ENCODE measurements at places on chromosomes 2 and 18.

- DNase-seq: no peak
Observed at GRCh38 chr2:230875347-230876315, 10.9 kb downstream of the ITM2C start.

DNA sequence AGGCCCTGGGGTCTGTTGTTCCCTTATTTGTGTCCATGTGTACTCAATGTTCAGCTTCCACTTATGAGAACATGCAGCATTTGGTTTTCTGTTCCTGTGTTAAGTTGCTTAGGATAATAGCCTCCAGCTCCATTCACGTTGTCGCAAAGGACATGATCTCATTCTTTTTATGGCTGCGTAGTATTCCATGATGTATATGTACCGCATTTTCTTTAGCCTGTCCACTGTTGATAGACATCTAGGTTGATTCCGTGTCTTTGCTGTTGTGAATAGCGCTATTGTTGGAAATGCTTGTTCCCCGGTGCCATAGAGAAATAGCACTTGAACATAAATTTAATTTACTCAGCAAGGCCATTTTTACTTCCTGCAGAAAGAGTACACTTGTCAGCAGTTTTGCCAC is 51.3 kb upstream of the EPAS1 start:
- DNase-seq: no peak

- no peak for DNase-seq
Observed at GRCh38 chr2:199829628-199830027, 21.4 kb downstream of the FTCDNL1 start.

- DNase-seq: no peak
Observed at GRCh38 chr18:44927127-44927849, 246.6 kb downstream of the SETBP1 start.

- no peak for DNase-seq
Observed at GRCh38 chr2:75844651-75845050, 133.9 kb upstream of the GCFC2 start.

DNA sequence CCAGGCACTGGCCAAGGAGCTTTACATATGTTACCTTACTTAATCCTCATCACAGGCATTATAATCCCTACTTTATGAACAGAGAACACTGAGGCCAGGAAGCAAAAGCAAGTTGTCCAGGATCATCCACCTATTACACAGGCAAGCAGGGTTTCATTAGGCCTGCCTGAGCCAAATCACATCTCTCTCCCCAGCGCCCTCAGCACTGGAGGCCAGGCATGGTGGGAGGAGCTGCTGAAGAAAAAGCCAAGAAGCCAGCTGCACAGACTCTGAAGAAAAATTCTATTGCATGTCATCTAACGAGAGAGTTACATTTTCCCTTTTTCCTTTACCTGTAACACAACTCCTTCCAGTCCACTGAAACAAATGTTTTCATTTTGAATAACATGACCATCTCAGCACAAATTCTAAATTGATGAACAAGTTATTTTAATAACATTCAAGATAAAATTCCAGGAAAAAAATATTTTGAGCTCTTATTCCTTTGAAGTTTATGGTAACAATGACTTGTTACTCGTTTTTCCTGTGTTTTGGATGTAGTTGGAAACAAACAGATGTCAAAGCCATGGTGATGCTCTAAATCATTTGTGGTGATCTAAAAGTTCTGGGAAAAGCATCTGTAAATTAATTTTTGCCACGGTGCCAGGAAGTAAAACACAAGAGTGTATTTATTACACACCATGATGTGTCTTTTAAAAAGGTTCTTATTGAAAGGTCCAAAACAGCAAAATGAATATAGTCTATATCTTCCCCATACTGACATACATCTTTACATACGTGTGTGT is 139.0 kb upstream of the ITGB6 start:
- DNase-seq: no peak

DNA sequence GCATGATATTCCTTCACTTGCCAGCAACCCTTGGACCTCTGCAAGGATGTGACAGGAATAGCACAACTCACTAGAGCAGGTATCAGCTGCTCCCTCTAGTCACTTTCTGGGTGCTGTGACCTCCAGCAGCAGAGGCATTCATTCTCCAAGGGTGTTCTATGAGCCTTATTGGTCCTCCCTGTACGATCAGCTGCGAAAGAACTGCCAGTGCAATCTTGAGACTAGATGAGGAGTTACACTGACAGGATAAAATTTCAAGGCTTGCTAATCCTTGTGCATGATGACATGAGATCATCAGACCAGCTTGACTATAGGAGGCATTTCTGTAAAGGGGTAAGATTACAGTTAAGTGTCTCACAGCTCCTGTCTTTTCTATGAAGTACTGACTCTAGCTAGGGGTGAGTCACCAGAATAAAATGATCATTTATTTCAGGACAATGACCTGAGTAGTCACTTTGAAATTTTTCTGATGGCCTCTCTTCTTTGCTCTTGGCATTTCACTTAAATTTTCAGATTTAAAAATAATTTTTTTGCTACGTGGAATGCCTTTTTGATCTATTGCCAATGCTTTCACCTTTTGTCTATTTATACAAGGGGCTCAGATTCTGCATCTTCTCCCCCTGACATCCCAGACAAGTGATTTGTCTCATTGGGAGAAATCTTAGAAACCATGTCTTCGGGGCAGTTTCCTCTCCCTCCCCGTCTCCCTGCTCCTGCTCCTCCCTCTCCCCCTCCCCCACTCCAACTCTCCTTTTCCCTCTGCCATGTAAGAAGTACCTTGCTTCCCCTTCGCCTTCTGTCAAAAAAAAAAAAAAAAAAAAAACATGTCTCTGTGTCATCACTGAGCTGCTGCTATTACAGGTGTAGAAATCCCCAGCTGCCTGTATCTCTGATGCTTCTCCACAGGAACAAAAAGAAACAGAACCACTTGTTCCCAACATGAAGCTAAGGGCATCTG is 49.2 kb upstream of the FRZB start:
- no peak for DNase-seq

DNA sequence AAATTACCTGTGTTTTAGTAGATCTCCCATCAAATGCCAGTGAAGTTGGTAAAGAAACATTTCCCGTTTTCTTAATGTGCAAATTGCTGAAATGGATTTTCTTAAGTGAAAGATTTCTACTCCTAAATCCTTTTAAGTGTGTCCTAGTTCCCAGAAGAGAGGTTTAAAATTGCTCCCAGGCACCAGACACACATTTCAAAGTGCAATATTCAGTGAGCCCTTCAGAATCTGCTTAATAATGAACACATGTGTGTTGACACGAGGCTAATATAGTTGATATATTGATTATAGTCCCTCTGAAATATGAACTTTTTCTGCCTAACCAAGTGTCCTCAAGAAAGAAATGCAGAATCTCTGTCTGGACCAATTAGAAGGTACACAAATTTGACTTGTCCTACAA is 861.7 kb upstream of the CNTNAP5 start:
- no peak for DNase-seq

DNA sequence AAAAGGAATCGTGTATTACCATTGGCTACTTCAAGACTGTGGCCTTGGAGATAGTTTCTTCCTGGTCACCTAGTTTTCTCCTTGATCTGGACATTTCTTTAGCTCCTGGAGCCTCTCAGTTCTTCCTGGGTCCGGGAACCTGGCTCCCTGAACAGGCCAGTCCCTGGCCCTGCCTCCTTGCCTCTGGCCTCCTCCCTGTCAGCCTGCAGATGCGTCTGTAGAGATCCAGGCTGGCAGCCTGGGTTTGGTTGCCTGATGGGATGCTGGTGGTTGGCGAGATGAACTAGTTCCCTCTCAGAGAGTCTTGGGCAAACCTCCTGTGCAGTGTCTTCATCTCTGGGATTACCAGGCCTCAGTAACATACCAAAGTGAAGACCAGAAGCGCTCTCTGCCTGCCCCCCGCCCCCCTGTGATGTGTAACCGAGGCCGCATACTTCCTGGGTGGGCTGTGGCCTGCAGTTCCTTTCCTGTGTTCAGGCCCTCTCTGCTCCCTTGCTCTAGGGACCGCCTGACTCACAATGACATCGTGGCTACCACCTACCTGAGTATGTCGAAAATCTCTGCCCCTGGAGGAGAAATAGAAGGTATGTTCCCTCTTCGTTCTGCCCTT is 85.4 kb downstream of the DYSF start:
- no peak for DNase-seq

- DNase-seq: peak; percentile 5
Observed at GRCh38 chr2:176118601-176119339, 2.2 kb downstream of the HOXD10 start.

GRCh38 chr2:104465981-104466380 is 387.9 kb upstream of the POU3F3 start:
- DNase-seq: no peak

DNA sequence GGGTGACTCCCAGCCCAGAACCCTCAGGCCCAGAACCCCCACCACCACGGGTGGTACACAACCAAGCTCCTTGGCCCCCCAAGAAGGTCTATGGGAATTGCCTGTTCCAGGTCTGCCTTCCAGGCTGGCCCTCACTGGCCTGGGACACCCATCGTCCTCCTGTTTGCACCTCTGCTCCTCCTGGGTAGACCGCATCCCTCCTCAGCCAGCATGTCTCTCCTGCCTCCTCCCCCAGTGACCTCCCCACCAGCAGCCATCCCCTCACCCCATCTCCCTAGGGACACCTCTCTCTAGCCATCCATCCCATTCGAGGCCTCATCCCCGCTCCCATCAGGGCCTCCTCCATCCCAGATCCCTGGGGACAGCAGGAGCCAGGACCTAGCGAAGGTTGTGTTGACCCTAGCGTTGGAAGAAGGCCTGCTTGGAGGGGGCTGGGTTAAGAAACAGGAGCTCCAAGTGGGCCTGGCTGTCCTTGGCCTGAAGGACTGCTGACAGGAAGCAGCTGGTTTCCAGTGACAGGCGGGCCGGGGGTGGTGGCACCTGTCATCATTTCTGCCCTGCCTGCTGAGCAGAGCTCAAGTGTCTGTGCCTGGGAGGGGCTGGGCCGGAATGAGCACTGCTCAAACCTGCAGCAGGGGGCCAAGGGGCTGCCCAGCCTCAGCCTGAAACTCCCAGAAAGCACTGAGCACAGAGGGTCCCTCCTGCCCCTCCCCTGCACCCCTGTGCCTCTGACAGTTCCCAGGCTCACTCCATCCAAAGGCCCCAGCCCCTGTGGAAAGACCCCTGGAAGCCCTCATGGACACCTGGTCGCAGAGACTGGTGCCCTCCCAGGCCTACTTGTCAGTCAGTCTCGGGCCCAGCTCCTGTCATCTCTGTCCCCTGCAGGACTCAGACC is 96.0 kb upstream of the OTOS start:
- DNase-seq: peak; percentile 72

- no peak for DNase-seq
Observed at GRCh38 chr2:168654705-168655104, 147.7 kb upstream of the NOSTRIN start.

- DNase-seq: no peak
Observed at GRCh38 chr18:79367989-79368388, 27.7 kb upstream of the NFATC1 start.

GRCh38 chr2:38148501-38148900 is 72.5 kb upstream of the CYP1B1 start:
- DNase-seq: no peak

DNA sequence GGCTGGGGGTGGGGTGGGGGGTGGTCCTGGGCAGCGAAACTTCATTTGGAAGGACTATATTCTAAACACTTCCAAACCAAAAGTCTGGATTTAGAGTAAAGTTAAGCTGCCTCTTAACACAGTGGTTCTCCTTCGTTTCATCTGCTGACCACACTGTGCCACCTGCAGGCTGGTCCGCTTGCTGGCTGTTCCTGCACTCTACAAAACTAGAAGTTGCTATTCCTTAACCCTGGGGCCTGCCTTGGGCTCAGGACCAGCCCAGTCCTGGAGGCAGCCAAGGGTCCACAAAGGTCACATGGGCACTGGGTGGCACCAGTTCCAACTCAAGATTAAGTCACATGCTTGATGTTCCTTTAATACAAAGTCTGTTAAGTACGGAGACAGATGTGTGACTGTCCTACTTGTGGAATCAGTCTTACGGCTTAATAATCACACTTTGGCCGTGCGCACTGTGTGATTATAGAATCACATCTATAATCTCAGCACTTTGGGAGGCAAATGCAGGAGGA is 195.4 kb downstream of the FAM210A start:
- no peak for DNase-seq

DNA sequence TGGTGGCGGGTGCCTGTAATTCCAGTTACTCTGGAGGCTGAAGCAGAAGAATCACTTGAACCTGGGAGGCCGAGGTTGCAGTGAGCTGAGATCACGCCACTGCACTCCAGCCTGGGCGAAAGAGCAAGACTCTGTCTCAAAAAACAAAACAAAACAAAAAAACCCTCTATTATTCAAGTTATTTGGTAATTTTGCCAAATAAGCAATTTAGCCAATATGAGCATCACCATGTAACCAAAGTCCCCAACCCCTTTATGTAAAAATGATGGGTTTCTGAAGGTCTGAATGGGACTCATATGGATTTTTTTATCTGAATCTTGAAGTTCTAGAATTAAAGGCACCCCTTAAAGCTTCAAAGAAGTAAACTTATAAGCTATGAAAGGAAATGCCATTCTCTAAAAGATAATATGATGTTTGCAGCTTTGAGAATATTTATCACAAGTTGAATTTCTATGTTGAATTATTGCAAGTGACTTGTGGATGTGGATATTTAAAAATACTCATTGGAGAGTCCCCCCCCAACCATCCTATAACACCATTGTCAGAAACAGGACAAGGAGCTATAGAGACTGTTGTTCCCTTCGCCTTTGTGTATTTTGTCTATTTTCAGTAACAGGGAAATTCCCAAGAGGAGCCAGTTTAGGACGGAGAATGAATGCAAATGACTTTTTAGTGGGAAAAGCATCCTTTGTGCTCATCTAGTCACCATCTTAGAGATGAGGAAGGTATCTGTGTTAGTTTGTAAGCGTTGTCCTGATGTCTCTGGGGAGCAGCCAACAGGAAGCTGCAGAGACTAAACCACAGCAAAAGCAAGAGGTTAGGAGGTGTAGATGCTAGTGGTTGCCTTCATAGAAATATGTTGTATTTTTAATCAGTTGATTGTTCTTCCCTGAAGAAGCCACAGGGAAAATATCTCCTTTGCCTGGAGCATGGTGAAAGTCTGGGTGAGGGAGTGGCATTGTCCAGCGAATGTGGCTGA is 68.3 kb downstream of the TET3 start:
- DNase-seq: no peak

GRCh38 chr2:202689459-202689858 is 54.7 kb downstream of the FAM117B start:
- DNase-seq: no peak

DNA sequence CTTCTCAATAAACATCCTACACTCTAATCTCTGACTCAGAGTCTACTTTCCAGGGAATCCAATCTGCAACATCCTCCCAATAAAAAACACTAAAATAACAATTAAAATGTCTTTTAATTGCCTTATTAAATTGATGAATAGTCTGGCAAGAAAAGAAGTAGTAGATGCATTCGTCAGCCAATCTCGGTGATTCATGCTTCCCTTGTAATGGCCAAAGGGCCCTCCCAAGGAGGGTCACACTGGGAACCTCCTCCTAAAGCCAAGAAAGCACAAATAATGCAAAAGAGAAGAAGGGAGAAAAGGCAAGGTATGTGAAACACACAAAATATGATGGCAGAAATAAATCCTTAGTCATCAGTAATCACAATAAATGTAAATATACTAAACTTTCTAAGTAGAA is 16.8 kb downstream of the ST8SIA5 start:
- DNase-seq: no peak

- DNase-seq: peak; percentile 21
Observed at GRCh38 chr2:169141713-169142352, 72.5 kb downstream of the DHRS9 start.

GRCh38 chr2:44937688-44938240 is 3.7 kb upstream of the SIX3 start:
- DNase-seq: no peak
